ENCODE measurements at places on chromosomes 1 and 21. TPM values are rescaled to one million over a fixed set of nuclear protein-coding genes. Genes with fewer than 3 reads are reported as not detected.

The SLC9C2 gene
- not detected for total RNA-seq

The SIK1 gene
- total RNA-seq: 0.83 TPM

The CD84 gene
- not detected for total RNA-seq

The C8A gene
- not detected for total RNA-seq

The SGIP1 gene
- total RNA-seq: 27.1 TPM

The LRRC8C gene
- 12.9 TPM for total RNA-seq

The OLFM3 gene
- not detected for total RNA-seq
